Stimulated activated CD8-positive, alpha-beta memory T cell treated with anti-CD3 and anti-CD28 coated beads, Interleukin-2, amount 100 ng/mL, for 1 hour (primary cell): ENCODE measurements at places on chromosomes 5 and 9.

- DNase-seq: no peak
These were observed 214.8 kb downstream of the AOPEP start for GRCh38 chr9:94941211-94941875.

DNA sequence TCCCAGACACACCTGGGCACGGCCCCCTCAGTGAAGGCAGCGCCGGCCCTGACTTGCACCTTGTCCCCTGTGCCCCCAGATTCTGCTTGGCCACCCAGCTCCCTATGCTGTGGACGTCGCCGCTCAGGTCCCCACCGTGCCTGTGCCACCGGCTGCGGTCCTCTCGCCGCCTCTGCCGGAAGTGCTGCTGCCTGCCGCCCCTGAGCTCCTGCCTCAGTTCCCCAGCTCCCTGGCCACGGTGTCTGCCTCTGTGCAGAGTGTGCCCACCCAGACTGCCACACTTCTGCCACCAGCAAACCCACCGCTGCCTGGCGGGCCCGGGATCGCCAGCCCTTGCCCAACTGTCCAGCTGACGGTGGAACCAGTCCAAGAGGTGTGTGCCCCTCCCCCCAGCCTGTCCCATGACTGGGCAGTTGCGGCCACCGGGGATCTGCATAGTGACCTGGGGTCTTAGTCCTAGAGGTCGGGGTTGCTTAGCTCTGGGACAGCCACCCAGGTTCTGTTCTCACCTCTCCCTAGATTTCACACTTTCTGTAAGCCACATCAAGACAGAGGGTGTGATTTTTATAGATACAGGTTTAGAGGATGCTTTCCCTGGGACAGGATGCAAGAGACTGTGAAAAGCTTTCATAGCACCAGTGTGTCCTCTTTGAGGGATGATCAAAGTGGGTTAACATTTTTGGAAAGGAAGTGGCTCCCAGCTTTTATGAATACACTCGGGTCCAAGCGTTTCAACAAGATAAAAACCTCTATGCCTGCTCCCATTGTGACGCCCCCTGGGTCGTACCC is 78.0 kb downstream of the WNK2 start:
- no peak for DNase-seq

DNA sequence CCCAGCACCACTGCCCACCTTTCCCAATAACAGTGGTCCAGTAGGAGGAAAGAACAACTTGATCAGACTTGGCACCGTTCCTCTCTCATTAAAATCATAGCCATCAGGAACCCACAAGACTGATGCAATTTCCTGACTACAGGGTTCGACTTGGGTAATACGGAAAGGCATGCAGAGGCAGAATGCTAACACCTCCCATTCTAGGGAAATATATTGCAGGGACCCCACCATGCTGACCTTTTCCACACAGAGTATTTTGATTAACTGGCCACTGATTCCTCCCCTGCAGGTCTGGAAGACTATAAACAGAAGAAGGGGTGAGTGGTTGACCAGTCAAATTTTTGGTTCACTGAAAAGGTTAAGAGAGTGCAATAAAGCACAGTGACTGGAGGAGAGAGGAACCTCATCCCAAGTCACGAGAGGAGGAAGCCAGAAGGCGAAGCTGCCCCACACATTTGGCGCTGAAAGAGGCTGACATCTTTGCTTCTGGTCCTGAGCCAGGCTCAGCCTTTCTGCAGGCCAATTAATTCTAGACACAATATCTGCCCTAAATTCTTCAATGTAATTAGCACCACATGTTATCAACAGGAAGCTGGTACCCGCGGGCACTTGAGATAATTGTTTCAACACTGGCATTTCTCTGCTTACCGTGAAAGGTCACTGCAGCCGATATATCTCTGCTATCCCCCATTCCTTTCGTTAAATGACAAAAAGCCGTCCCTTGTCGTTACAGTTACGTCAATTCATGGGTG is 64.7 kb upstream of the SPOCK1 start:
- no peak for DNase-seq

GRCh38 chr9:127277770-127278169 is 13.2 kb downstream of the GARNL3 start:
- DNase-seq: no peak

DNA sequence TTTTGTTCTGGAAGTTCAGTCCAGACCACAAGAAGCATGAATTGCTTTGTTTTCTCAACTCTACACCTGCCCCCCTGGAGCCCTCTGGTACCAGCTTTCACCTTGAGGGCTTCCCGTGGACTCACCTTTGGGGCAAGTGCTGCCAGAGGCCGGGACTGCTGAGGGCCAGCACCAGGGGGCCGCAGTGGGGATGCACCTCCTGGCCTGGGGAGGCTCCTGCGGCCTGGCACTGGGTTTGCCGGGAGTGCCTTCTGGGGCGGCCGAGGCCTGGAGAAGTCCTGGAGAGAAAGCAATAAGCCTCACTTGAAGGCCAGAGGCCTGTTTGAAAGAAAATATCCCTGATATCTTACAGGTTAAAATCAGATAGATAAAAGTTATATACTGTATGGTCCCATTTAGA is 21.7 kb downstream of the NIPAL4 start:
- DNase-seq: no peak
